ENCODE measurements at places on chromosomes 7 and 10.

GRCh38 chr10:62763155-62763554 is 41.4 kb upstream of the ADO start:
- DNase-seq, result no peak

GRCh38 chr10:89471110-89471809 is 56.9 kb downstream of the IFIT5 start:
- no peak for DNase-seq

- no peak for DNase-seq
Observed at GRCh38 chr10:6721480-6721879, 141.4 kb upstream of the PRKCQ start.

DNA sequence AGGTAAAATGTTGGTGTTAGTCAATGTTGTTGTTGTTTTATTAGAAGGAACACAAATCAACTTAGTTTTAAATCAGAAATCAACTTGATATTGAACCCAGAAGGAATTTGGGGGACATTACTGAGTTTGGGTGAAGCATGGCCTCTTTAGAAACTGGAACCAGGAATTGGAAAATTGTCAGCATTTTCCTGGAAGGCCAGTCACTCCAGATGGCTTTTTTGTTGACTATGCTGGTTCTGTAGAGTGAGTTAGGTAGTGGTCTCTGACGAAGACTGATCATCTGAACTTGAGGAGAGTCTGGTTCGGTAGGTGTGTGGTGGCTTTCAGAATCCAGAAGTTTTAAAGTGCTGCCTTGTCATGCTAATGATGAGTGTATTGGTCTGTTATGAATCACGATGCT is 111.5 kb downstream of the BMPER start:
- DNase-seq, result no peak

Data from spleen (tissue), 13 donors.